ENCODE measurements at places on chromosomes 13 and 19. TPM values are rescaled to one million over a fixed set of nuclear protein-coding genes. Genes with fewer than 3 reads are reported as not detected.

GRCh38 chr19:37564624-37565369, 29.8 kb downstream of the ZNF571 start:
- DNase-seq, result no peak

GRCh38 chr19:3479834-3480215, 500 bp downstream of the SMIM24 start:
- no peak for DNase-seq

The GJB2 gene
- total RNA-seq, result not detected

The LGALS14 gene
- total RNA-seq, result not detected

DNA sequence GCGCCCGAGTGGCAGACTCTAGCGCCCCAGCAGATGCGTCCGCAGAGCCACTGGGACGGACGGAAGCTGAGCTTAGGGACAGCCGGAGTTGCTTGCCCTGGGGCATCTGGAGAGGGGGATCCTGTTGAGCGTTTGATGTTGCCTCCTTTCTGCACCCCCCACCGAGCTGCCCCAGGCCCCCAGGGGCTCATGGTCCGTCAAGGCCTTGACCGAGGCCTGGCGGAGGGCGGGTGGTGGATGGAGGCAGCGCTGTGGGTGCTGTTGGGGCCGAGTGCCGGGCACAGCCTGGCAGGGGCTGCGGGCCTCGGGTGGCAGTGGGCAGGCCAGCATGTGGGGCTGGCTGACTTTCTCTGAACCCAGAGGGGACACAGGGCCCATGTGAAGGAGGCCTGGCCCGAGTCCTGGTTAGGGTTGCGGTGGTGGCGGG, 2.7 kb downstream of the CSNK1G2 start:
- no peak for DNase-seq

- DNase-seq, result no peak
Observed at GRCh38 chr13:27663947-27664346, 42.3 kb downstream of the POLR1D start.

DNA sequence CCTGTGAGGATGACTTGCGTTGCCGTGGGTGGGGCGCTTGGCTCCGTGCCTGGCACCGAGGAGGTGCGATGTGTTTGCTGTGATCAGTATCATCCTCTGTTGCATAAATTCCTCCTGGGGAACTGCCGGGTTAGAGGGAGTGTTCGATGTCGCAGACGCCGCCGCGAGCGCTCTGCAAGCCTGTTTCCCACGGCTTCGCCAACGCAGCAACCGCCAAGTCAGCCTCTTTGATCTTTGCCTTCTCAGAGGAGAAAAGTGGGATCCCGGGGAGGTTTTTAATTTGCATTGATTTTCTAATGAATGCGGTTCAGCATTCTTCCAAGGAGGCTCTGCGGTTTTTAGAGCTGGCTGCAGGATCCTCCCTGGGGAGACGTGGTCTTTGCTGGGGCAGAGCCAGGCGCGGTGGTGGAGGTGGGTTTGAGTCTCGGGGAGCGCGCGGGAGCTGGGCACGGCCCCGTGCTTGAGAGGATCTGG, 7.6 kb downstream of the GPR32 start:
- DNase-seq, result no peak

GRCh38 chr19:41299046-41299754, 10.8 kb upstream of the CCDC97 start:
- no peak for DNase-seq

GRCh38 chr19:18449552-18449951, 11.6 kb upstream of the ISYNA1 start:
- no peak for DNase-seq

The FARP1 gene
- 9.4 TPM for total RNA-seq

DNA sequence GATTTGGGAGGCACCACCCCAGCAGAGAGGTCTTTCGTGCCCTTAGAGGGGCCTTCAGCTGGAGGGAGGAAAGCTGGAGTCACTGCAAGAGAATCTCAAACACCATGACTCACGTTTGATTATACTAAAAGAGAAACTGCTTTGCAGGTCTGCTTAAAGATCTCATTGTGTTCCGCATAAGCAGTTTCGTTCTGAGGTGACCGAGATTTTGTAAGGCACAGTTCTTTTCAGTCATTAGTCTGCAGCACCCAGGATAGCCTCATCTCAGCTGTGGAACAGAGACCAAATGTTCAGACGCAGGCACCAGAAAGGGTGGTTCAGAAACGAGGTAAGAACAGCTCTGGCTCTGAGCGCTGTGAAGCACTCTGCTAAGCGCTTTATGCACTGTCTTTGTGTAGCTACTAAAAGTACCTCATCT, 71.2 kb upstream of the GTF3A start:
- DNase-seq, result no peak

- DNase-seq, result no peak
Observed at GRCh38 chr13:88104576-88104975, 433.4 kb downstream of the SLITRK5 start.

DNA sequence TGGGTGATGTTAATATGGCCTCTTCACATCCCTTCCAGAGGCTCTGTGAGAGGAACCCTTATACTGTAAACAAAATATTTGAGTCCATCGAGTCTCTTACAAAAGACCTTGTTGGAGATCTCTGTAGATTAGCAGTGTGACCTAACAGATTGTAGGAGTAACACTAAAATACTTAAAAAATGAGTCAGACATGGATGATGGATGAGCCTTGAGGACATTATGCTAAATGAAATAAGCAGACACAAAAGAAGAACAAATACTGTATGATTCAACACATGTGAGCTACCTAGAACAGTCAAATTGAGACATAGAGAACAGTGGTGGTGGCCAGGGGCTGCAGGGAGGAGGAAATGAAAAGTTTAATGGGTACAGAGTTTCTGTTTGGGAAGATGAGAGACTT, 152.2 kb upstream of the UBL3 start:
- no peak for DNase-seq

The PLK5 gene
- not detected for total RNA-seq

- DNase-seq, result peak; percentile 28
Observed at GRCh38 chr13:112638157-112638750, 50.3 kb upstream of the TUBGCP3 start.

DNA sequence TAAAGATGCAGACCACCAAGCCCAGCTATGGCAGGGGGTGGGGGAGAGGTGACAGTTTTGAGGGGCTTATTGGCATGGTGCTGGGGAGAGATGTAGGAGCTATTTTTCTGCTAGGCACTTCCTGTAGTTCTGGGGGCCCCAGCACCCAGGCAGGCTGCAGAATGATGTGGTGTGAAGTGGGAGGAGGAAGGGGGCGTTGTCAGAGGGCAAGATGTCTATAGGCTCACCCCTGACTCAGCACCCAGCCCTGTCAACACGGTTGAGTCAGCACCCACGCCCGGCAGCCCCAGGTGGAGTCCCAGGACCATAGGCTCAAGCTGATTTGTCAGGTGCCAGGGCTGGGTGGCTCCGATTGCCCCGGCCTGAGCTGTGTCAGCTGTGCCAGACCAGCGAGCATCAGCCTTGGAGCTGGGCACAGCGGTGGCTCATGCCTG, 5.8 kb downstream of the KLF2 start:
- DNase-seq, result peak; percentile 71

DNA sequence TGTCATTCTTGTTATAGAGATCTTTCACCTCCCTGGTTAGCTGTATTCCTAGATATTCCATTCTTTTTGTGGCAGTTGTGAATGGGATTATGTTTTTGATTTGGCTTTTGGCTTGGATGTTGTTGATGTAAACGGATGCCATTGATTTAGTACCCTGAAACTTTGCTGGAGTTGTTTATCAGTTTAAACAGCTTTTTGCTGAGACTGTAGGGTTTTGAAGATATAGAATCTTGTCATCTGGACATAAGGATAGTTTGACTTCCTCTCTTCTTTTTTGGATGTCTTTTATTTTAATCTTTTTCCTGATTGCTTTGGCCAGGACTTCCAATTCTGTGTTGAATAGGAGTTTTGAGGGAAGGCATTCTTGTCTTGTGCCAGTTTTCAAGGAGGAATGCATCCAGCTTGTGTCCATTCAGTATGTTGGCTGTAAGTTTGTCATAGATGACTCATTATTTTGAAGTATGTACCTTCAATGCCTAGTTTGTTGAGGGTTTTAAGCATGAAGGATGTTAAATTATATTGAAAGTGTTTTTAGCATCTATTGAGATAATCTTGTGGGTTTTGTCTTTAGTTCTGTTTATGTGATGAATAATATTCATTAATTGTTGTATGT, 16.8 kb downstream of the ZNF431 start:
- peak; percentile 8 for DNase-seq

- no peak for DNase-seq
Observed at GRCh38 chr13:95505265-95505664, 47.3 kb upstream of the CLDN10 start.

The KPNA3 gene
- total RNA-seq, result 28.0 TPM

The PSG2 gene
- not detected for total RNA-seq

The FPR2 gene
- not detected for total RNA-seq

DNA sequence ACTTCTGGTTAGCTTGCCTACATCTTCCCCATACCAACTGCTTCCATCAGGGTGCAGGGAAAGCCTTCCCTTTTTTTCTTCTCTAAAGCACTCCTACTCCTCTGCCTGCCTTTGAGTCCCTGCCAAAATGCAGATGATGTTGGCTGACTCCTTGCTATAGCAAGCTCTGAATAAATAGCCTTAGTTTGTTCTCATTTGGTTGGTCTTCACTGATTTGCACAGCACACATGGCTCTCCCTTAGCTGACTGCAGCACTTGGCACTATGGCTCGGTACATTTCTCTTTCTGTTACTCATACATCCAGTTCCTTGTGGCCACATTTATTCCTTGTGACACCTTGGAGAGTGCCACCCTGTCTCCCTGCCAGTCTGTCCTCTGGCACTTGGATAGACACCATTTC, 249.8 kb downstream of the DCLK1 start:
- DNase-seq, result peak; percentile 11

DNA sequence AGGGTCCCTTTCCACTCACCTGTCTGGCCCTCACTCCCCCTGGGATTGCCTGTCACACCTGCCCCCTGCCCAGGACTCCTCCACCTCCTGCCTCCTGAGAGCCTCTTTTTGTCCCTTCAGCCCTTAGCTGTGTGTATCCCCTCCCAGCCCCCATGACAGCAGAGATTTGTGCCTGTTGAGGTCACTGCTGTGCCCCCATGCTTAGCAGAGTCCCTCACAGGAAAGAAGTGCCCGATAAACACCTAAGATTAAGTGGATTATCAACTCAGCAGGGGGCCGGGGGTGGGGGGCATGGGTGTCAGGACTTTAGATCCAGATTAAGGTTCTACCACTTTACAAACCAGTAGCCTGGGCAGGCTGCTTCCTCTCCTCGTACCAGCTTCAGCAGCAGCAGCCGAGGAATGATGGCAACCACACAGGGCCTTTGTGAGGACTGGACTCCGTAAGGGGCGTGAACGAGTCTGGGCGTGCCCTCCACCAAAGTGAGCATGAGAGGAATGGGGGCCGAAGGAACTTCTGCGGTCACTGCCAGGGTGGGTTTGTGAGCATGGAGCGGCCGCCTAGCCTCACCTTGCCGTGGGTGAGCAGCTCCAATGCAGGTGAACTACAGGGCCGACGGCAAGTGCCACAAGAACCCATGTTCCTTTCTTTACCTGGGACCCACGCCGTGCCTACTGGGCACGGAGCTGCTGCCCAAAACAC, 36.1 kb downstream of the ZNF787 start:
- DNase-seq, result no peak

DNA sequence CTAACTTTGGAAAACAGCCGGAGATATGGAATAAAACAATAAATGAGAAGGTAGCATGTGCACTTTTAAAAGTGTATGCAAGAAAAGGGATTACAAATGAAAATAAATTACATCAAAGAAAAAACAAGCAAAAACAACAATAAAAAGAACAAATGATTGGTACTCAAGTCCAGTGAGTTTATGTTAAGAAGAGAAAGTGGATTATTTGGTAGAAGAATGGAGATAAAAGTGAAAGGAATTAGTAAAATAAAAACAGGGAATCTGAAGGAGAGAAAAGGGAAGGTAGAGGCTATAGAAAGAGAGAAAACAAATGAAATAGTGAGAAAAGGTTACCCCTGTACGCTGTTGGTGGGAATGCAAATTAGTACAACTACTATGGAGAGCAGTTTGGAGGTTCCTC, 28.6 kb upstream of the KLF12 start:
- no peak for DNase-seq

GRCh38 chr13:70960841-70961443, 852.7 kb upstream of the KLHL1 start:
- peak; percentile 32 for DNase-seq

The PSG6 gene
- not detected for total RNA-seq

DNA sequence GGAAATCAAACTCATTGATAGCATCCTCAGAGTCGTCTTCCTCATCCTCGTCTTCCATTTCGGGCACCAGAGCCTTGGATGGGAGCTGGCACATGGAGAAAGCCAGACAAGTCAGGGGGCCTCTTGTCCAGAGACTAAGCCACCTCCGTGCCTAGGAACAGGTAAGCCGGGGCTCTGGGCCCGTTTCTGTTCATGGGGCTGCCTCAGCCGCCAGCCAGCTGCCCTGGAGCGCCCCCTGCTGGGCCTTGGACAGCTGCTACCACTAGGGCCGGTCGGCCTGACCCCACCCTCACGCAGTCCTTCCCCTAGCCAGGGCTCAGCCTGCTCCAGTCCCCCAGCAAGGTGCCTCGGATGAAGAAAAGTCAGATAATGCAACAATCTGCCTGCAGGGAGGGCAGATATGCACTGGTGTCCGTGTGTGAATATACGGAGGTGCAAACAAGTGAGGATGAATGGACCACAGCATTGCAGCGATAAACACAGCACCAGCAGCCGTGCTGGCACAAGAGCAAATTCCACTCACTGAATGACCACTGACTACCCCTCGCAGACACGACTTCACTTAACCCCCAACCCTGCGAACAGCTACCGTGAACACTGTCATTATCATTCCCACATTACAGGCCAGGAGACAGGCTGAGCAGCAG, 11.9 kb upstream of the PRKD2 start:
- DNase-seq, result peak; percentile 93

The SULT2B1 gene
- total RNA-seq, result not detected

The DCT gene
- total RNA-seq, result not detected

DNA sequence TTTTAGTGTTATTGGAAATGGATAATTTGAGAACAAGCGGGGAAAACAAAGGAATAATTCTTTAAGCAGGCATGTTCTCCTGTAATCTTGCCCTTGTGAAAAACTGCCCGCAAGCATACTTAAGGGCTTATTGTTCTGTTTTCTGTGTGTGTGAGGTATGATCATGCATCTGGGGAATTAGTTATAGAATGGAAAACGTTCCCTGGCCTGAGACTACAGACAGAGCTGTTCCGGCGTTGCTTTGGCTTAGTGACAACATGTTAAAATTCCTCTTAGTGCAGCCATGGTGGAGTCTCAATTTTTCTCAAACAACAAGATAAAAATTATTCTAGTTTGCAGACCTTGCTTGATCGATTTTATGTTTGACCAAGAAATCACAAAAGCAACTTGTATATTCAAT, 560.2 kb upstream of the SPRY2 start:
- DNase-seq, result no peak

The MYBPC2 gene
- not detected for total RNA-seq

GRCh38 chr13:110676595-110677587, 29.0 kb downstream of the CARS2 start:
- DNase-seq, result no peak

The ZNF585A gene
- 8.5 TPM for total RNA-seq

DNA sequence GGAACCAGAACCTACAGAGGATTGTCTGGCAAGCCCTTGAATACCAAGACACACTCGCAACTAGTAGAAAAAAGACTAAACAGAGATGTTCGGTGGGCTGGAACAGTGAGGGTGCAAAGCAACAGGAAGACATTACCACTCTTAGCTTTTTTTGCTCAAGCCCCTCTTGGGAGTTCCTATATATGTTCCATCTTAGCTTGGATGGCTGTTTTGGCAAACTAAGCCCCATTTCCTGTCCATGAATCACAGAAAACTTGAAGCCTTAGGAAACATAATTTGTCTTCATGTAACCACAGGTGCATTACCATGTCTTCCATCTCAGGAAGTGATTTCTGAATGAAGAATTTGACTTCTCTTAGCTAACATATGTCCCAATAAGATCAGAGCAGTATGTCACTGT, 446.3 kb downstream of the OLFM4 start:
- no peak for DNase-seq

GRCh38 chr19:34998777-34999497, 1.2 kb upstream of the GRAMD1A start:
- no peak for DNase-seq
